ENCODE measurements at places on chromosomes 13 and 19. TPM values are rescaled to one million over a fixed set of nuclear protein-coding genes. Genes with fewer than 3 reads are reported as not detected.

IQCN gene
- total RNA-seq: 8.0 TPM

ZNF221 gene
- total RNA-seq: 5.8 TPM

OVOL3 gene
- total RNA-seq: not detected

BRSK1 gene
- 18.1 TPM for total RNA-seq

PPM1N gene
- total RNA-seq: 1.3 TPM

NLRP11 gene
- total RNA-seq: not detected

LGI4 gene
- 31.1 TPM for total RNA-seq

XAB2 gene
- total RNA-seq: 30.7 TPM

TGFBR3L gene
- total RNA-seq: not detected

HCST gene
- 7.9 TPM for total RNA-seq

WDR18 gene
- total RNA-seq: 42.0 TPM

COX7A1 gene
- total RNA-seq: 6.0 TPM

CACNG6 gene
- total RNA-seq: not detected

CYP2F1 gene
- not detected for total RNA-seq

FGF14 gene
- total RNA-seq: 0.43 TPM

ZNF773 gene
- 5.7 TPM for total RNA-seq

ANGPTL4 gene
- total RNA-seq: 2.8 TPM

PRR36 gene
- total RNA-seq: 0.23 TPM

KLK2 gene
- not detected for total RNA-seq

DYRK1B gene
- total RNA-seq: 14.5 TPM

C13orf46 gene
- total RNA-seq: 1.3 TPM

IZUMO4 gene
- 3.4 TPM for total RNA-seq

ZNF8 gene
- total RNA-seq: 7.9 TPM

GRIN2D gene
- total RNA-seq: 0.35 TPM

ATP4A gene
- total RNA-seq: not detected

ARL11 gene
- 1.3 TPM for total RNA-seq

TLE6 gene
- 1.8 TPM for total RNA-seq

ZNF44 gene
- total RNA-seq: 22.8 TPM

TTC9B gene
- total RNA-seq: not detected

SELENOV gene
- not detected for total RNA-seq

NANOS3 gene
- total RNA-seq: 1.5 TPM

FLT3LG gene
- 14.8 TPM for total RNA-seq

SULT2B1 gene
- 3.1 TPM for total RNA-seq

CYP4F12 gene
- 62.8 TPM for total RNA-seq

KCNJ14 gene
- total RNA-seq: 1.3 TPM

EBI3 gene
- total RNA-seq: 1.1 TPM

ZNF91 gene
- 81.8 TPM for total RNA-seq

CLEC4M gene
- total RNA-seq: not detected

PDX1 gene
- 0.72 TPM for total RNA-seq

PRR19 gene
- not detected for total RNA-seq

ANO8 gene
- total RNA-seq: 9.4 TPM

PCDH8 gene
- 0.38 TPM for total RNA-seq

SMIM17 gene
- total RNA-seq: 0.38 TPM

FGF21 gene
- total RNA-seq: not detected

ZNF112 gene
- 6.6 TPM for total RNA-seq

TPRX2 gene
- not detected for total RNA-seq

OR7A5 gene
- not detected for total RNA-seq
